Non-pigmented ciliary epithelial cell (primary cell): ENCODE measurements at places on chromosomes 16 and 17.

- DNase-seq = no peak
These were observed 863 bp downstream of the ADCY9 start for GRCh38 chr16:4115209-4115948.

GRCh38 chr17:47999582-47999981 lies 28.7 kb downstream of the CDK5RAP3 start:
- DNase-seq = no peak

DNA sequence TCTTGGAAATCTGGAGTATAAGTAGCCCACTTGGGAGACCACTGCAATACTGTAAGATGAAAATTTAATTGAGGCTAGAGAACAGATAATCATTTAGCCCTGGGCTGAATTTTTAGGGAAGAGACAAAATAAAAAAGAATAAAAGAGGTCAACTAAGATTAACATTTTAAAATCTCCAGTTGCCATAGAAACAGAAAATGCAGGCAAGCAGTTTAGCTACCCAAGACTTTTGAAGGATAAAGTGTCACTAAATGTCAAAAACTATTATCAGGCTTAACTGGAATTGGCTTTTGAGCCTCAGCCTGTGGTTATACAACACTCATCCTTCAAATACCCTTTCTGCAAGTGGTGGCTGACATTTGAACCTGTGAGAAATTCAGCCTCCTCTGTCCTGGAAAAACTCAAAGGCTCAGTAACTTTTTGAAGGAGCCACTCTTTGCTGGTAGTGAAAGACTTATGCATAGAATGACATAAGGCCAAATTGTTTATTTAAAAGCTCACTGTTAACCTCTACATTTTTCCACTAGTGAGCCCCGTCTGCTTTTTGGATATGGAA lies 220.7 kb upstream of the KCNJ16 start:
- no peak for DNase-seq

DNA sequence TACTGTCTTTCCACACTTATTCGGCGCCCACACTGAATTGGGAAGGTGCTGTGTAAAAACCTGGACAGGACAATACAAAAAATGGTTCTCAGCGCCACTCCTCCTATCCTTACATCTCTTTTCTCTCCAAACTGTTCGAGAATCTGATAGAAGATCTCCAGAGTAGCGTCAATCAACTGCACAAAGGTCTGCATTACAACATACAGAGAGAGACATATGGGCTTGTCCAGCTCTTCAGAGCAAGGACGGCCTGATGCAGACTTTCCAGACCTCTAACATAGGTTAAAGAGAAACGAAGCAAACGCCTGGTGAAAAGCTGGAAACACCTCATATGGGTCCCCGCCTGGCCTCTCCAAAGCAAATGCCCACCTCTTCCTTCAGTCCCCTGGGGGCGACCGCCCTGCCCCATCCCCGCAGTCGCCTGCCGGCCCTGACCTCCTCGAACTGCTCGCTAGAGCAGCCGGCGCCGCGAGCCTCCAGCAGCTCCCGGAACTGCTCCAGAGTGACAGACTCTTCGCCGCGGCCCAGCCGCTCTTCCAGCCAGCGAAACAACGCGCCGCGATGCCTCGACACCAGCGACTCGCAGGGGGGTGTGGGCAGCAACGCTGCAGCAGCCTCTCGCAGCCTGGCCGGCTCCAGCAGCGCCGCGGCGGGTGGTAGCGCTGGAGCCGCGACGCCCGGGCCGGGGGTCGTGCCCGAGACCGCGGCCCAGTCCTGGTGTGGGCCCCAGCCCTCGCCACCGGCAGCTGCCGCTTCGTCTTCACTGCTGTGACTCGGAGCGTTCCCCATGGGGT lies 526 bp downstream of the ZZEF1 start:
- DNase-seq = no peak

- no peak for DNase-seq
These were observed 15.2 kb upstream of the DPEP1 start for GRCh38 chr16:89598199-89598598.

GRCh38 chr16:29858149-29858849 lies 4.7 kb downstream of the CDIPT start:
- no peak for DNase-seq

- no peak for DNase-seq
These were observed 99.1 kb downstream of the SOX9 start for GRCh38 chr17:72219824-72220493.

- no peak for DNase-seq
These were observed 32.5 kb upstream of the LGALS9 start for GRCh38 chr17:27598337-27599050.

DNA sequence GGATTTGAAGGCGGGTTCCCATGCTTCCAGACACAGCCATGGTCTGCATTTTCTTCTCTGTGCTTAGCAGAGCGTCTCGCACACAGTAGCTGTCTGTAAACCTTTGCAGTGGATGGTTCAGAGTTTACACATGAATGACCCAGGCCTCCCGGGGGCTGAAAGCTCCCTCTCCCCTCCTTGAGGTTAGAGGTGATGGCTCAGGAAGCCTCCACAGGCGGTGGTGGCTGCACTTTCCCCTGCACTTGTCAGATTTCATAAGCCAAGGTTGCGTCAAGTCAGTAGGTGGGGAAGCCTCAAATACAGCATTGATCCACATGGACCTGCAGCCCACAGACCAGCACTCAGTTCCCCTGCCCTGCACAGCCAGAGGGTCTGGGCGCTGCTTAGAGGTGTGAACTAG lies 211.9 kb downstream of the KATNIP start:
- DNase-seq = no peak

DNA sequence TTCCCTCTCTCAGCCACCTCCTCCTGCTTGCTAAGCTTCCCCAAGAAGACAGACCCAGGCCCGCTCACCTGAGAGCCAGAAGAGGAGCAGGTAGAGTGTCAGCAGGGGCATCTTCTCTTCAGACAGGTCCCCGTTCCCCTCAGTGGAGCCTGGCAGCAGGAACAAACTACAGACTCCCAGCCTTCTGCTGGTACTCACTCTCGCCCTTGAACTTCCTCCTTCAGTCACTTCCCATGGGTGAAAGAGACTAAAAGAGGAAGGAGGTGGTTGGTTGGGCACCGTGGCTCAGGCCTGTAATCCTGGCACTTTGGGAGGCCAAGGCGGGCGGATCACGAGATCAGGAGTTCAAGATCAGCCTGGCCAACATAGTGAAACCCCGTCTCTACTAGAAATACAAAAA lies at the start of gene CD300LF:
Gene CD300LF (minus strand): TSS at position 168 of the 400 bp plus-strand sequence. CDS start 57 bp downstream, at position 111.
- DNase-seq = no peak

GRCh38 chr16:80259290-80259805 lies 281.4 kb upstream of the DYNLRB2 start:
- no peak for DNase-seq

DNA sequence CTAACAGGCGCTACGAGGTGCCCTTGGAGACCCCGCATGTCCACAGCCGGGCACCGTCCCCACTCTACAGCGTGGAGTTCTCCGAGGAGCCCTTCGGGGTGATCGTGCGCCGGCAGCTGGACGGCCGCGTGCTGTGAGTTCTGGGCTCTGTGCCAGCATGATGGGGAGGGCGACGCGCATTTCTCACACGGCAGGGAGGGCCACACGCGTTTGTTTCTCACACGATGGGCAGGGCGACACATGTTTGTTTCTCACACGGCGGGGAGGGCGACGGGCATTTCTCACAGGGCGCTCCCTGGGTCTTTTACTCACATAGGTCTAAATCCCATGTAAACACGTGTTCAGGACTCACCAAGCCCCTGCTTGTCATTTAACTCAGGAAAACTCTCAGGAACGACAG lies 4.4 kb downstream of the GAA start:
- no peak for DNase-seq

DNA sequence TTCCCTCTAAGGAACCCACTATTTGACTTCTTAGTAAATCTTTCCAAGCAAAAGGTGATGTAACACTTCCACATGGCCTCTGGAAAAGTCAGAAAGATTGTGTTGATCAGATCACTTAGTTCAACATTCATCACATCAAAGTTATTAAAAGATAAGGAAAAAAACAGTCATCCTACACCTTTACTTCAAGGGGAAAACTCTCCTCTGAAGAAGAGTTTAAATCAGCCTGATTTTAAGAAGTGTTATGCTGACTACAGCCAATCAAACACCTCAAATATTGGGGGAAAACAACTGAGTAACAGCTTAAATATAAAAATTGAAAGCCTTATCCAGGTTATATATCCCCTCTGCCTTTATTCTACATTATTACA lies 19.6 kb upstream of the COPRS start:
- DNase-seq = no peak

DNA sequence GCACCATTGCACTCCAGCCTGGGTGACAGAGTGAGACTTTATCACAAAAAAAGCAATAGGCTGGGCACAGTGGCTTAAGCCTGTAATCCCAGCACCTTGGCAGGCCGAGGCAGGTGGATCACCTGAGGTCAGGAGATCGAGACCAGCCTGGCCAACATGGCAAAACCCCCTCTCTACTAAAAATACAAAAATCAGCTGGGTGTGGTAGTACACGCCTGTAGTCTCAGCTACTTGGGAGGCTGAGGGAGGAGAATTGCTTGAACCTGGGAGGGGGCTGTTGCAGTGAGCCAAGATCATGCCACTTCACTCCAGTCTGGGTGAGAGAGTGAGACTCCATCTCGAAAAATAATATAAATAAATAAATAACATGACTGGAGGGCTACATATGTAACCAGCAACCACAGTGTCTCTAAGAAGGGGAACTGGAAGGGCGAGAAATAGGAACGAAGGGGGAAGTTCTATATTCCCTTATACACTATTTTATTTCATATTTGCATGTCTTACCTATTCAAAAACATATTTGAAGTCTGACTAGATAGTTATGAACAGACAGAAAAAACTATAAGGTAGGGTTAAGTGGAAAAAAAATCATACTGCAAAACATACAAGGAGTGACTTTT lies 25.9 kb downstream of the MYH11 start:
- no peak for DNase-seq

- DNase-seq = no peak
These were observed at the start of gene C1QTNF1 for GRCh38 chr17:79023886-79024771. C1QTNF1 (plus strand) TSS chr17:79024169; CDS start chr17:79043969, 19,800 bp downstream.

- DNase-seq = peak; percentile 40
These were observed 35.1 kb downstream of the IGF2BP1 start for GRCh38 chr17:49031965-49032928.

DNA sequence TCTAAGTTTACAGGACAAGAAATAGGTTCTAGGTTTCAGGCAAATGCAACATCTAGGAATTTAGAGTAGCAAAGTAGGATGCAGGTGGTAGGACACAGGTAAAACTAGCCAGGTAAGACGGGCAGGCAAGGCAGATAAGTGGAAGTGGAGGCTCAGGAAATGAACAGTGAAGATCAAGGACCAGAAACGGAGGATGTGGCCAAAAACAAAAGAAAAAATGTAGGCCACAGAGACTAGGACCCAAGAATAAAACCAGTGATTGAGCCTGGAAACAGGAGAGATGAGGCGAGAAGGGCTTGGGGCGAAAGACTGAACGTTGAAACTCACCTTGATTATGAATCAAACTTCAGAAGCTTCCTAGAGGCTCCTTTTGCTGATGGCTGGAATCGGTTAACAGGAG lies 24.0 kb downstream of the CPSF4L start:
- no peak for DNase-seq

DNA sequence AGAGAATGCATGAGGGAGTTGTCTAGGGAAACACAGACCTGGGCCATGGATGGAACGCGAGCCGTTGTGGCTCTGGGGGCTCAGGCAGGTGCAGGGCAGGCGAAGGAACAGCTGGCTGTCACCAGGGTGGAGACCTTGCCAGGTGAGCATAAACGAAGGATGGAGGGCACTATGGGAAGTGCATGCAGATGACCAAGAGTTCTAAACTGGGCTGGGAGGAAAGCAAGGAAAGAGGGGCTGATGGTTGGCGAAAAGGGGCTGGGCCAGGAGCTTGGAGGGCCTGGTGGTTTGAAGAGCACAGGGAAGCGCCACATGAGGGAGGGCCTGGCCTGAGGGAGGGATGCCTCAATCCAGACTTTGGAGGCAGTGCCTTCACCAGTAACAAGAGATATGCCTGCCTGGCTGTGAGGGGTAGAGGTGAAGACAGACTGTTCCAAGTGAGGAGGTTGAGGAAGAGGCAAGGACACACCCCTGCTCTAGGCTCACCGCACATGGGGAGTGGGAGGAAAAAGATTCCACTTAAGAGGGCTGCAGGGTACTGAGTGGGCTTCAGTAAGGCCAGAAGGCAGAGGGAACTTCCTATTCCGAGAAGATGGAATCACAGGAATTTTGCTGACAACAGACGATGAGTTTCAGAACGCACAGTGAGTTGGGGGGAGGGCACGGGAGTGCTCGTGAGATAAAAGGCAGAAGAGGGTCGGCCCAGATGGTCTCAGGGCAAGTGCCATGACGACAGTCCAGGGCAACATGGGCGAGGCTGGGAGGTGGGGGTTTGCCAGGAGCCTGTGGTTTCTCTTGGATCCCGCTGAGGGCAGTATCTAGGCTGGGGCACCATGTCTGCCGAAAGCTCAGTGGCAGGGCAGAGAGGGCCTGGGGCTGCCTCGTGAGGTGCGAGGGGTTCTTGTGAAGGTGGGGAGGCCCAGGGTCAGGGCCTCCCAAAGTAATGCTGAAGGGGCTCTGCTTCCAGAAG lies 20.6 kb downstream of the B9D1 start:
- DNase-seq = no peak

DNA sequence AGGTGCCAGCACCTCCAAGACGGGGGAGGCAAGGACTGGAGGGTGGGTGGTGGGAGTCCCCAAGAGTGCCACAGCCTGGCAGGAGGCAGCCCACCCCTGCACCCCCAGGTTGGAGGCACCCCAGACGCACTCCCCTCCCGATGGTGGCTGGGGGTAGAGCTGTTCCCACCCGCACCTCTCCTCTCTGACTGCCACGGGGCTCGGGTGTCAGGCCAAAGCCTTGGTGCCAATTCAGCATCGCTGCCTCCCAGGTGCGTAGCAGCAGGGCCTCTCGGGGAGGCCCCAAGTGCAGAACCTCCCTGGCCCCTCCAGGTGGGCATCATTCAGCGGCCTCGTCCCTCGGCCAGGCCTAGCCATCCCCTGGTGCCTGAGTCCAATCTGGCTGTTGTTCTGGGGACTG lies 81.1 kb downstream of the ENGASE start:
- DNase-seq = no peak

DNA sequence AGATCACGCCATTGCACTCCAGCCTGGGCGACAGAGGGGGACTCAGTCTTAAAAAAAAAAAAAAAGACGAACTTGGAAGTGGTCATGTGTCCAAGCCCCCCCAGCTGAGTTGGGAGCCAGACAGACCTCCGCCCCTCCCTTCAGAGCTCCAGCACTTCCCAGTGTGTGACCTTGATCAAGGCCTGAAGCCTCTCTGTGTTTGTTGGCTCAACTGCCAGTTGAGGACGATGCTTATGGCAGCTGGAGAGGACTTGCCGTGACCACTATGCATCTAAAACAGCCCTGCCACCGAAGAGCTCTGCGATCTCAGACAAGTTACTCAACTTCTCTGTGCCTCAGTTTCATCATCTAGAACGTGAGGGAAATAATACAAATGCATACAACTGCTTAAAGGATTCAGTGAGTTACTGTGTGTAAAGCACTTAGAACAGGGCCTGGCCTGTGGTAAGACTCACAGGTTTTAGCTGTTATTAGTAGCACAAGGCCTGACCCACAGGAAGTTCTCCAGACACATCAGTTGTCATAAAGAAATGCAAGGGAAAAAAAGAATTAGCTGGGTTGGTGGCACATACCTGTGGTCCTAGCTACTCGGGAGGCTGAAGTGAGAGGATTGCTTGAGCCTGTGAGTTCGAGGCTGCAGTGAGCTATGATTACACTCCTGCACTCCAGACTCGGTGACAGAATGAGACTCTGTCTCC lies 7.0 kb upstream of the IL27 start:
- DNase-seq = peak; percentile 3

- DNase-seq = no peak
These were observed 144.7 kb upstream of the CHMP6 start for GRCh38 chr17:80846932-80847331.
